ENCODE measurements at places on chromosomes 4 and X. TPM values are rescaled to one million over a fixed set of nuclear protein-coding genes. Genes with fewer than 3 reads are reported as not detected.

CT47B1 gene
- not detected for total RNA-seq

GRCh38 chr4:7841071-7841470 lies 98.6 kb downstream of the AFAP1 start:
- DNase-seq, result no peak
- no peak overlapping the region for H3K4me3 ChIP-seq
- H3K27ac ChIP-seq, result no peak overlapping the region
- peaks cover 7% of the 10 kb centered on the region for H3K27me3 ChIP-seq

DNA sequence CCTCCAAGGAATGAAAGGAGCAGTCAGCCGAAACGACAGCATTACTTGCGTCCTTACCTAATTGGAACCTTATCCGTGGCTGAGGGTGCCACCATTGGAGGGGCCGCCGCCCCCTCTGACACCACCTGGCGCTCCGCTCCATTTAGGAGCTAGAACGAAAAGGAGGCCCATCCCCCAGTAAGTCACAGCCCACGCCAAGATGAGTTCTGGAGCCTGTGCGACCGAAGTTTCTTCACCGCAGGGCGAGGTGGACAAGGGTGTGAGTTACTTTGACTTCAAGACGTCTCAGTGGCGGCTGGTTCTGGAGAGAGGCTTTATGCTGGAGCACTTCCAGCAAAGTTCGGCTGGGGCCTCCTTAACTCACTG lies 729 bp upstream of the IRF2 start:
- peaks cover 9% of the 10 kb centered on the region for H3K36me3 ChIP-seq
- peak; percentile 11 for DNase-seq
- H3K4me1 ChIP-seq, result peaks cover 37% of the 10 kb centered on the region
- peaks cover 29% of the 10 kb centered on the region for H3K27me3 ChIP-seq
- H3K4me3 ChIP-seq, result peak overlapping the region; percentile 100

- peaks cover 32% of the 10 kb centered on the region for H3K4me1 ChIP-seq
- peaks cover 33% of the 10 kb centered on the region for H3K27me3 ChIP-seq
- peak overlapping the region; percentile 90 for H3K4me3 ChIP-seq
- peaks cover 4% of the 10 kb centered on the region for H3K36me3 ChIP-seq
These were observed 929 bp downstream of the MAB21L2 start for GRCh38 chr4:150582873-150583286.

SERTM2 gene
- 0.92 TPM for total RNA-seq

- H3K4me3 ChIP-seq, result no peak overlapping the region
- H3K27ac ChIP-seq, result no peak overlapping the region
- DNase-seq, result no peak
- H3K36me3 ChIP-seq, result peaks cover 33% of the 10 kb centered on the region
These were observed 12.6 kb downstream of the SRD5A3 start for GRCh38 chr4:55358668-55359067.

PABPC1L2A gene
- total RNA-seq, result 3.8 TPM

DNA sequence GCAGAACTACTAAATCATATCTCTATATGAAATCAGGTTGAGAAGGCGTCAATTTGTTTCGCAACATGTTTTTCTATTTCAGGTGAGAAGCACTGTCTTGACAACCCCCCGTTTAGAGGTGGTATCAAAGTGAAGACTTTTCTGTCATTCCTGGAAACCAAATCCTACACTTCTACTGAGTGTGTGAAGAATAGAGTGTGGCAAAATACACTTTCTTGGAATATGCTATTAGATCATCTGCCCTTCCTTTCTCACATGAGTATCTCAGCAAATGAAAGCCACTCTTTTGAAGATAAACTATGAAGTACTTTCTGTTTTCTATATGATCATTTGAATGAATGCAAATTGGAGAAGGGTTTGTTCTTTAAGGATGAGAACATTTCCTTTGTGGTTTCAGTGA lies 174.0 kb upstream of the FMR1 start:
- peaks cover 5% of the 10 kb centered on the region for H3K27me3 ChIP-seq
- H3K4me3 ChIP-seq, result no peak overlapping the region
- no peaks in the 10 kb centered on the region for H3K36me3 ChIP-seq
- DNase-seq, result no peak

DNA sequence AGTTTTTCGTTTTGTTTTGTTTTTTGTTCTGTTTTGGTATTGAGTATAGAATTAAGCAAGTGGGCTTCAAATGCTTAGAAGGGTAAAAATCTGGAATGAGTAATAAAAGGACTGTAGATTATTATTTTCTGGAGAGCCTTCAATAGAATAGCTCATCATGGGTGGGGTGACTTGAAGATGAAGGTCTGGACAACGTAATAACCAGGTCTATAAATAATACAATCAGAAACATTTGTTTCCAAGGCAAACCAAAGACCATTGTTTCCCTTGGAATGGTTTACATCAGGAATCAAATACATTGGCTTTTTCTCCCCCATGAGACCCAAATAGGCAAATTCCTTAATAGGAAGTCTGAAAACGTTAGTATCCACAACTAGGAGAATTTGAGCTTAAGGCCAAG lies 721.6 kb downstream of the RPA4 start:
- H3K27ac ChIP-seq, result no peak overlapping the region
- DNase-seq, result no peak
- H3K4me3 ChIP-seq, result no peak overlapping the region
- no peaks in the 10 kb centered on the region for H3K4me1 ChIP-seq
- H3K36me3 ChIP-seq, result peaks cover 5% of the 10 kb centered on the region
- peaks cover 4% of the 10 kb centered on the region for H3K27me3 ChIP-seq

RHOXF1 gene
- not detected for total RNA-seq

SPP1 gene
- 4.7 TPM for total RNA-seq

- H3K4me3 ChIP-seq, result no peak overlapping the region
- no peak overlapping the region for H3K27ac ChIP-seq
- H3K4me1 ChIP-seq, result peaks cover 14% of the 10 kb centered on the region
- H3K36me3 ChIP-seq, result no peaks in the 10 kb centered on the region
These were observed 138.7 kb downstream of the ELOVL6 start for GRCh38 chr4:110059556-110060191.

DNA sequence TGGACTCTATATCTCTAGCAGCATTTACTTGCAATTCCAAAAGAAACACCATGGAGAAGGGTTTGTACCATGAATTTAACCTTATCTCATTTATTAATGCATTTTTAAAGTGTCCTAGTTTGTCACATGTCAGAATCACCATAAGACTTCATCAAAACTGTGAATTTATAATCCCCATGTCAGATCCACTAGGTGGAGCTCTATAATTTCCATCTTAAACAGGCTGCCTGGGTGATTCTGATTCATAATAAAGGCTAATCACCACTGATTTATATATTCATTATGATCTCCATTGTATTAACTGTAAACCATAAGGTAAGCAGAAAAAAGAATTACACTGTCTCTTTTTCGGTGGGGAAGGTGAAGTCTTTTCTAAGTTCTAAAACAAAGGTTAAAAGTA lies 4.0 kb downstream of the TCEAL2 start:
- DNase-seq, result no peak
- no peak overlapping the region for H3K27ac ChIP-seq
- H3K4me3 ChIP-seq, result no peak overlapping the region
- peaks cover 5% of the 10 kb centered on the region for H3K27me3 ChIP-seq
- H3K4me1 ChIP-seq, result peaks cover 5% of the 10 kb centered on the region
- H3K36me3 ChIP-seq, result peaks cover 5% of the 10 kb centered on the region

CPZ gene
- total RNA-seq, result 0.90 TPM

CCNB3 gene
- total RNA-seq, result 0.33 TPM

GDPD2 gene
- total RNA-seq, result 0.13 TPM

GRCh38 chr4:94758700-94759399 lies 1.1 kb downstream of the BMPR1B start:
- peak overlapping the region; percentile 96 for H3K4me3 ChIP-seq
- peaks cover 5% of the 10 kb centered on the region for H3K36me3 ChIP-seq
- H3K27me3 ChIP-seq, result peaks cover 12% of the 10 kb centered on the region
- H3K27ac ChIP-seq, result peak overlapping the region; percentile 70
- peaks cover 11% of the 10 kb centered on the region for H3K4me1 ChIP-seq

H2AZ1 gene
- total RNA-seq, result 318 TPM

- H3K4me3 ChIP-seq, result no peak overlapping the region
- H3K4me1 ChIP-seq, result peaks cover 4% of the 10 kb centered on the region
- peaks cover 8% of the 10 kb centered on the region for H3K27me3 ChIP-seq
- peak overlapping the region; percentile 88 for H3K27ac ChIP-seq
These were observed 34.1 kb upstream of the ASMTL start for GRCh38 chrX:1486749-1487361.

- DNase-seq, result no peak
- H3K36me3 ChIP-seq, result peaks cover 9% of the 10 kb centered on the region
- H3K4me3 ChIP-seq, result no peak overlapping the region
- H3K27ac ChIP-seq, result no peak overlapping the region
- H3K27me3 ChIP-seq, result peaks cover 6% of the 10 kb centered on the region
These were observed 145.7 kb downstream of the AMMECR1 start for GRCh38 chrX:110172215-110172614.

ARMCX2 gene
- total RNA-seq, result 147 TPM

CSAG1 gene
- total RNA-seq, result 5.1 TPM

DNA sequence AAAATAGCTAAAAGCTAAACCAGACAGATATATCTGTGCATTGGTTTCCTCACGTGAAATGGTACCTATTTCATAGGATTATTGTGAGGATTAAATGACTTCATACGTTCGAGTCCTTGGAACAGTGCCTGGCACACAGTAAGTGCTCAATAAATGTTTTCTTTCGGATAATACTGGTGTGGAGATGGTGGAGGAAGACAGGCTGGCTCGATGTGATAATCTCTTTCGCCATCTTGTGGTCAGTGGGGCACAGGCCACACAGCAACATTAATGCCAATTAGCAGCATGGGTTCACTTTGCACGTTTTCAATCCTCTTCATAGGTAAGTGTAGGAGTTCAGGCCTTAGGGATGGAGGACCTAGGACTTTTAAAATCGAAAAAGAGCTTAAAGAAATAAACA lies 9.3 kb downstream of the PAGE4 start:
- H3K27ac ChIP-seq, result no peak overlapping the region
- H3K36me3 ChIP-seq, result no peaks in the 10 kb centered on the region
- no peaks in the 10 kb centered on the region for H3K4me1 ChIP-seq
- DNase-seq, result peak; percentile 24
- H3K4me3 ChIP-seq, result no peak overlapping the region

- H3K4me1 ChIP-seq, result no peaks in the 10 kb centered on the region
- H3K27me3 ChIP-seq, result no peaks in the 10 kb centered on the region
- H3K27ac ChIP-seq, result no peak overlapping the region
- H3K4me3 ChIP-seq, result no peak overlapping the region
- no peaks in the 10 kb centered on the region for H3K36me3 ChIP-seq
These were observed 342.3 kb downstream of the GRXCR1 start for GRCh38 chr4:43234626-43235415.

DNA sequence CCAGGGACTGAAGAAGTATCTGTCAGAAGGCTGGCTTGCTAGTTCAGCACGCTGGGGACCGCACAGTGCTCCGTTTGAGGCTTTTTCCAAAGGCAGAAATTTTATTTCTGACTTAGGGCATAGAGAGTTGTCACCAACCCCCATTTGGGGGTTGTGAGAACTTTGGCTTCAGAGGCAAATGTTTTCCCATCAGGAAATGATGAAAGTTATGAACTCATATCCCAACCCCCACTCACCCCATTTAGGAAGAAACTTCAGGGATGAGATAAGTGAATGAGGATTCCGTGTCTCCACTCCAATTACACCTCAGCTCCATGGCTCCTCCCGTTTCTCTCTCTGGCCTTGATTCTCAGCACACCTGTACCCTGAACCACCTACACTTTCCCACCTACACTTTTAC lies 4.3 kb upstream of the WDR13 start:
- DNase-seq, result no peak
- H3K27me3 ChIP-seq, result peaks cover 6% of the 10 kb centered on the region
- H3K4me3 ChIP-seq, result no peak overlapping the region
- no peak overlapping the region for H3K27ac ChIP-seq
- peaks cover 3% of the 10 kb centered on the region for H3K4me1 ChIP-seq
- no peaks in the 10 kb centered on the region for H3K36me3 ChIP-seq

- H3K27ac ChIP-seq, result no peak overlapping the region
- peaks cover 10% of the 10 kb centered on the region for H3K4me1 ChIP-seq
- H3K27me3 ChIP-seq, result no peaks in the 10 kb centered on the region
- no peaks in the 10 kb centered on the region for H3K36me3 ChIP-seq
- DNase-seq, result no peak
These were observed 188.4 kb upstream of the ANK2 start for GRCh38 chr4:112860830-112861690.

DNA sequence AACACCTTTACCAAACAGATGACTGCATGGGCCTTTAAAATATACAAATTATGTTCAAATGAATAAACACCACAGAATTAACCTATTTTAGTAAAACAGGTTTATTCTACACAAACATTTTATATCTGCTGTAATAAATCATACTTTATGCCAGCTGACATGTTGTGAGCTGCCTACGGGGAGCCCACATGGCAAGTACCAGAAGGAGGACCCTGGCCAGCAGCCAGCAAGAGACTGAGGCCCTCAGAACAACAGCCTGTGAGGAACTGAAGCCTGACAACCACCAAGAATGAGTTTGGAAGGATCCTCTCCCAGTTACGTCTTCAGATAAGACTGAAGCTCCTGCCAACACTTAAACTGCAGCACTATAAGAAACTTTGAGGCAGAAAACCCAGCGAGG lies 377.0 kb downstream of the PDGFC start:
- no peak overlapping the region for H3K4me3 ChIP-seq
- DNase-seq, result no peak
- no peaks in the 10 kb centered on the region for H3K27me3 ChIP-seq
- H3K36me3 ChIP-seq, result no peaks in the 10 kb centered on the region

DNA sequence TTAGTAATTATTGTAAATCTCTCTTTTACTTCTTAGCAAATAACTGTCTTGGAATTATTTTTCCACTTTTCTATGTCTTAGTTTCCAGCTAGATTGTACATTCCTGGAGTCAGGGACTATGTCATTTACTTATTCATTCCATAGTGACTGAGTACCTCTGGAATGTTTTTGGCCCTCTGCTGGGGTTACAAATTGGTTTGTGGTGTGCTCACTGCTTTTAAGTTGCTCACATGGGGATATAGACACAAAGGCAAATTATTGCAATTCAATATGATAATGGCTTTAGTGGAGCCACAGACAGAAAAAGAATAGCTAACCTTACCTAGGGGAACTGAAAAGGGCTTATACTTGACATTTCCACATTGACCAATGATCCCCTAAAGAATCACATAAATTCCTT lies 63.7 kb upstream of the PDGFRA start:
- DNase-seq, result no peak
- H3K36me3 ChIP-seq, result no peaks in the 10 kb centered on the region
- H3K4me3 ChIP-seq, result no peak overlapping the region

DNA sequence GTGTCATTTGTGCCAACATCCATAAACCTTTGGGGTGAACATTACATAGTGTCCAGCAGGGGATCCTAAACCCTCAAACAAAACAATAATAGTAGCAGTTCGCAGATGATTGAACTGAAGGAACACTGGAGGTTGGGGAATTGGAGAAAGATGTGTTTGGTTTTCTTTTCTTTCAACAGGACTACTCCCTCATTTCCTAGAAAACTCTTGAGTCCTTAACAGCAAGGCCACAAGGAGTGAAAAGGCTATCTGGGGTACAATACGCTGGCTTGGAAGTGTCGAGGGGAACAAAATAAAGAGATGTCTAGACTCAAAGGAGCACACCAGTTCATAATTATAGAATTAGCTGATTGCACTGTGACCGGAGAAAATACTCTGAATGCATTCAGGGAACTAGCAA lies 72.1 kb downstream of the IDS start:
- DNase-seq, result no peak
- no peak overlapping the region for H3K27ac ChIP-seq
- no peaks in the 10 kb centered on the region for H3K27me3 ChIP-seq
- H3K4me3 ChIP-seq, result no peak overlapping the region
- H3K36me3 ChIP-seq, result no peaks in the 10 kb centered on the region

GPR34 gene
- total RNA-seq, result not detected

DAPP1 gene
- total RNA-seq, result not detected

- H3K4me3 ChIP-seq, result peak overlapping the region; percentile 97
- peaks cover 2% of the 10 kb centered on the region for H3K27me3 ChIP-seq
- peaks cover 10% of the 10 kb centered on the region for H3K4me1 ChIP-seq
- H3K36me3 ChIP-seq, result peaks cover 10% of the 10 kb centered on the region
- H3K27ac ChIP-seq, result peak overlapping the region; percentile 98
- DNase-seq, result no peak
These were observed 531 bp downstream of the STAG2 start for GRCh38 chrX:123962006-123962467.

Data from endothelial cell (in vitro differentiated cells).